Smooth muscle cell of the pulmonary artery (primary cell): ENCODE measurements at places on chromosomes 6 and 20. TPM values are rescaled to one million over a fixed set of nuclear protein-coding genes. Genes with fewer than 3 reads are reported as not detected.

TP53TG5 gene
- total RNA-seq: 0.03 TPM in 1 of 2 replicates, not detected in the other

PAK5 gene
- 0.03 TPM in 1 of 2 replicates, not detected in the other for total RNA-seq

FAM217A gene
- not detected in 2 replicates for total RNA-seq

RSPO3 gene
- 1.7 and 8.0 TPM in 2 replicates for total RNA-seq

HTR1E gene
- 0.03 TPM in 1 of 2 replicates, not detected in the other for total RNA-seq

SLC2A4RG gene
- 20.9 and 27.9 TPM in 2 replicates for total RNA-seq

ATP9A gene
- total RNA-seq: 44.8 and 55.8 TPM in 2 replicates

RAB44 gene
- total RNA-seq: 0.03 TPM in 1 of 2 replicates, not detected in the other

EIF6 gene
- total RNA-seq: 95.8 and 118 TPM in 2 replicates

BPIFA3 gene
- not detected in 2 replicates for total RNA-seq

QRSL1 gene
- 8.6 and 8.9 TPM in 2 replicates for total RNA-seq

MAS1 gene
- total RNA-seq: under 0.01 and 0.20 TPM in 2 replicates
